H7 (cell line): ENCODE measurements at places on chromosomes 7 and 10.

- no peak for DNase-seq
Observed at GRCh38 chr10:99457813-99458212, 27.4 kb upstream of the GOT1 start.

DNA sequence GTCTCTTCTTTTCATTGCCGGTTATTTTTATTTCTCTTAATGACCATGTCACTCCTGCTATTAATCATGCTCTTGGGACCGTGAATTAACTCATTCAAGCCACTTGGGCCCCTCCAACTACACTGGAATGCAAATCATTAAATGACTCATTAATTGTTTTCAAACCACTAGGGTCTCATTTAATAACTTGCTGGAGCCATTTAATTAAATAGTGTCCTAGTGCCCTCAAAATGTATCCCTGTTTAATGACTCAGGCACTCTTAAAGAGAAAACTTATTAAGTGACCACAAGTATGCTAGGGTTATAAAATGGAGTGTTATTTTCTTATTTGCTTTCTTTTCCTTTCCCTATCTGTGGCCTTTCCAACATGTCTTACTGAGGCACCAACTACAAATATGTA, 73.0 kb downstream of the PLXDC2 start:
- DNase-seq, result no peak

DNA sequence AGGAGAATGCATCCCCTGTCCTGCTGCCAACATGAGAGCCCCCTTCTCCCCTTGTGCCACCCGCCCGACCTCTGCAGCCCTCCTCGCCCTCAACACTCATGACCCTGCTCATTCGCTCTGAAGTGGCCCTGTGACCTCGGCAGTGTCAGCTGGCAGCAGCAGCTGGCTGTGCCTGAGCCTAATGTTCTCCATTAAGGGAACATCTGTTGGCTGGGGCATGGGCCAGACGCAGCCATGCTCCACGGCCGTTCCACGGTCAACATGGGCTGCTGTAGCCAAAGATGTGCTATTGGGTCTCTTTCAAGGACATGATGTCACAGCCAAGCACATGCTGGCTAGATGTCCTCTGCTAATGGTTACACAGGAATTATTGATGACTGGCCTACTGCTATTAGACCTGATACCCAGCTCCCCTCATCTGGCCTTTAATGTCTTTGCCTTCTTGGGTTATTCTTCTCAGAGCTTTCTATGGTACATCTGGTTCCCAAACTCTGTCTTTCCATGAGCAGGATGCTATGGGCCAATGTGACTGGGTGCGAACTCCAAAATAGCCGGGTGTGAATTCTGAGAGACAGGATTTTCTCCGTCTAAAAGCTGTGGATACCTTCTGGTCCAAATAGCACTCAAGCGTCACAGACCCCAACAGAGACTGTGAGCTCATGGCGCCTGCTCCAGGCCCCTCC, 22.4 kb downstream of the ADCYAP1R1 start:
- no peak for DNase-seq

GRCh38 chr7:91251877-91252276, 12.4 kb upstream of the FZD1 start:
- no peak for DNase-seq

GRCh38 chr7:29783671-29784070, 22.6 kb upstream of the WIPF3 start:
- DNase-seq, result no peak

GRCh38 chr7:43199371-43200160, 87.1 kb downstream of the HECW1 start:
- DNase-seq, result no peak

GRCh38 chr10:78579995-78580394, 488.8 kb upstream of the ZMIZ1 start:
- no peak for DNase-seq

DNA sequence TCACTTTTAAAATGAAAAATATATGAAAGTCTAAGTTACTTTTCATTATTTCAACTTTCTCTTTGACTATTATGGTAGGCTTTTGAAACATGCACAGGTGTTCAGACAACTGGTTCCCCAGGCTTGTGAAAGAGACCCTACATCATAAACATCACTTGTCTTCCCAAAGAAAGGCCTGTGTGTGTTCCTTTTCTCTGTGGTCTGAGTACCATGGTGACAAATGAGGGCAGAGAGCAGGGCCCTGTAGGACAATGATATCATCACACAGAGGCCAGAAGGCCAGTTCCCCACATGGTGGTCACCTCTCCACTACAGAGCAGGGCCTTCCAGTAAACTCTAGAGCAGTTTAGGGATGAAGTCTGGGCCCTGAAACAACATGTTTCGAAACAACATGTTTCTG, 288.8 kb downstream of the USP6NL start:
- no peak for DNase-seq

DNA sequence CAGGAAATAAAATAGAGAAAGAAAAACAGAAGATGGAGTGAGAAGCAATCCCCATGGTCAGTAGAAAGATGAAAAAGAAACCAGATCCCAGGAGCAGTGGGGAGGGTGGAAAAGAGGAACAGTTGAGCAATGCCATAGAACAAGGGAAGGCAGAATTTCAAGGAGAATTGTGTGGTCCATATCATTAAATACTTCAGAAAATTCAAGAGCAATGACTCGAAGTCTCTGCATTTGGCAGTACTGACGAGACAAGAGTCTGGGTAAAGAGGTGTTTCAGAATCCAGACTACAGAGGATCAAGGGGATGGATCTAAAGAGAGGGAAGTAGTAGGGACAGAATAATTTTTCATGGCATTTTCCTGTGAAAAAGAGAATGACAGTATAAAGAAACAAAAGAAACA, 512.6 kb downstream of the PHTF2 start:
- DNase-seq, result no peak

GRCh38 chr10:113407218-113407617, 145.6 kb upstream of the HABP2 start:
- DNase-seq, result peak; percentile 63

- DNase-seq, result peak; percentile 7
Observed at GRCh38 chr7:128113839-128114238, 82.6 kb upstream of the LRRC4 start.

DNA sequence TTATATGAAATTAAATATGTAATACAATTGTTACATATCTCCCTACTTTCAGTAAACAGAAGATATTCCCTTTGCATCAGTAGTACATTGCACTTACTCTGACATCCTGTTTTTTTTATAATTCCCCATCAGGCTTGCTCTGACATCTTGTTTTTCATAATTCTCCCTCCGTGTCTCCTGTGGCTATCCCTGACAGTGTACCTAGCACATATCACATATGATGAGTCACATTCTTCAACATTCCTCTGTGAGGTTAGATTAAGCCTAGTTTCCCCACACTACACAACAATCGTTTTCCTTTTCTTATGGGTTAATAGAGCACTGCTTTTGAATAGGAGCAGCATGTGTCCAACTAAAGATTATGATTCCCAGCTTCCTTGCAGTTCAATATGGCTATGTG, 250.6 kb upstream of the NPVF start:
- no peak for DNase-seq

GRCh38 chr7:128303133-128303532, 40.6 kb downstream of the RBM28 start:
- DNase-seq, result no peak

GRCh38 chr7:98795741-98796493, 73.9 kb downstream of the TMEM130 start:
- no peak for DNase-seq

DNA sequence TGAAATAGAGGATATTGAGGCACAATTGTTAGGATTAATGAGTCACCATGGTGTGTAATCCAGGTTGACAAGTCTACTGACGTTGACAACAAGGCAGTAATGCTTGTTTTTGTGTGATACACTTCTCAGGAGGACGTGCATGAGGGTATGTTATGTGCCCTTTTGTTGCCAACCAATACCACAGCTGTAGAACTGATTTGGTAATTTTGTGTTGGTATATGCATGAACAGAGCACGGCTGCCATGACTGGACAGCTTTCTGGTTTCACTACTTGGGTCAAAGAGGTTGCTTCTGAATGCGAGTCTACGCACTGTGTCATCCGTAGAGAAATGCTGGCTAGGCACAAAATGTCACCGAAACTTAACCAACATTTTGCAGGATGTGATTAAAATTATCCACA, 32.9 kb downstream of the PHTF2 start:
- no peak for DNase-seq

DNA sequence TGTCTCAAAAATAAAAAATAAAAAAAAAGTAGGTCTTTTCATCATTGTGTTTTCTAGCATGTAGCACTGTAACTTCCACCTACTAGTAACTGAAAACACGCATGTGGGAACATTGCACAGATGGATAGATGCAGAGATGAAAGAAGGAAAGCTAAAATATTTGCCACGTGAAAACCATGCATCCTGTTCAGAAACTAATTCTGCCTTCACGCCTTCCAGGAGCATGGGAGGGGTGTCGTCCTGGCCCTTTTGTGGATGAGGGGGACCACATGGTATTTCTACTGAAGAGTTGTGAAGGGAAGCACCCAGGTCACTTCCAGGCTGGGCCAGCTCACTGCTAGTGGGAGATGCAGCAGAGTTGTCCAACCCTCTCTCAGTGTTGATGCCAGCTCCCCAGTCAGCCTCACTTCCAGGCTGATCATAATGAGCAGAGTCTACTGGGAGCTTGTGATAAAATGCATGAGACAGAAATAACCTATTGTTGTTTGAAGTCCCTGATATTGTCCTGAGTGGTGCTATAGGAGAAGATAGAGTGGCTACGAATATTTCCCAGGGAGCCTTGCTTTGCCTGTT, 287.1 kb upstream of the CELF2 start:
- no peak for DNase-seq

GRCh38 chr7:137978464-137979237, 23.2 kb downstream of the CREB3L2 start:
- no peak for DNase-seq
